Adrenal gland (tissue), 19 donors: ENCODE measurements at places on chromosomes 3 and 15. TPM values are rescaled to one million over a fixed set of nuclear protein-coding genes. Genes with fewer than 3 reads are reported as not detected.

FOXL2 gene
- 11.2 TPM for total RNA-seq

PRTG gene
- total RNA-seq, result 2.6 TPM

SEMA5B gene
- 2.1 TPM for total RNA-seq

CACNA2D2 gene
- 0.09 TPM for total RNA-seq

WDR93 gene
- not detected for total RNA-seq

DNA sequence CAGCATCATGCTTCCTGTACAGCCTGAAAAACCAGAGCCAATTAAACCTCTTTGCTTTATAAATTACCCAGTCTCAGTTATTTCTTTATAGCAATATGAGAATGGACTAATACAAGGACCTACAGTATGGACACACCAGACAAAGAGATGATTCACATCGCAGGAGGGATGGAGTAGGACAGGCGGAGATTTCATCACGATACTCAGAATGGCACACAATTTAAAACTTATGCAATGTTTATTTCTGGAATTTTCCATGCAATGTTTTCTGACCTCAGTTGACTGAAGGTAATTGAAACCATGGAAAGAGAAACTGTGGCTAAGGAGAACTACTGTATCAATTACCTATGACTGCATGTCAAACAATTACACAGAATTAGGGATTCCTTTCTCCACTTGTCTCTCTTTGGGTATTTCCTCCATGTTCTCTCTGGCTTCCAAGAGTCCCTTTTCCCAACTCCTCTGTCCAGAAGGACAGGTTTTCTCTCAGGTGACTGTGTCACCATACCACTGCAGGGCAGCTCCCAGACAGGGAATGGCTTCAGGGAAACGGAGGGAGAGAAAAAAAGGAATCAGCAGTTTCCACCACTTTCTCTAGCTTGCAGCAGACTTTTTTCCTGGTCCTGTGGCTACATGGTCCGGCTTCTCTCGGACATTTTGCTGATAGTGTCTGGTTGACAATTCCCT lies 3.0 kb upstream of the ANO10 start:
- DNase-seq, result no peak
- H3K4me3 ChIP-seq, result no peak overlapping the region
- no peaks in the 10 kb centered on the region for H3K27me3 ChIP-seq
- no peak overlapping the region for H3K27ac ChIP-seq
- no peaks in the 10 kb centered on the region for H3K36me3 ChIP-seq

GRCh38 chr3:2568929-2569328 lies 470.3 kb downstream of the CNTN4 start:
- no peaks in the 10 kb centered on the region for H3K4me1 ChIP-seq
- DNase-seq, result no peak
- H3K27ac ChIP-seq, result no peak overlapping the region
- no peaks in the 10 kb centered on the region for H3K27me3 ChIP-seq
- H3K36me3 ChIP-seq, result no peaks in the 10 kb centered on the region

- no peaks in the 10 kb centered on the region for H3K27me3 ChIP-seq
- no peaks in the 10 kb centered on the region for H3K4me1 ChIP-seq
- no peak overlapping the region for H3K4me3 ChIP-seq
- H3K27ac ChIP-seq, result no peak overlapping the region
Measured at GRCh38 chr3:71421475-71421819, 162.1 kb downstream of the FOXP1 start.

- DNase-seq, result no peak
- no peak overlapping the region for H3K4me3 ChIP-seq
- no peaks in the 10 kb centered on the region for H3K27me3 ChIP-seq
- no peaks in the 10 kb centered on the region for H3K36me3 ChIP-seq
- no peak overlapping the region for H3K27ac ChIP-seq
Measured at GRCh38 chr15:55434989-55435825, 26.9 kb downstream of the PIERCE2 start.

GRCh38 chr3:40827942-40828688 lies 303.4 kb downstream of the ZNF621 start:
- H3K4me1 ChIP-seq, result no peaks in the 10 kb centered on the region
- DNase-seq, result peak; percentile 45
- H3K4me3 ChIP-seq, result no peak overlapping the region
- no peaks in the 10 kb centered on the region for H3K27me3 ChIP-seq

GRCh38 chr3:33883951-33884561 lies 85.6 kb downstream of the PDCD6IP start:
- H3K27ac ChIP-seq, result no peak overlapping the region
- DNase-seq, result no peak
- no peaks in the 10 kb centered on the region for H3K27me3 ChIP-seq
- H3K36me3 ChIP-seq, result no peaks in the 10 kb centered on the region

DNA sequence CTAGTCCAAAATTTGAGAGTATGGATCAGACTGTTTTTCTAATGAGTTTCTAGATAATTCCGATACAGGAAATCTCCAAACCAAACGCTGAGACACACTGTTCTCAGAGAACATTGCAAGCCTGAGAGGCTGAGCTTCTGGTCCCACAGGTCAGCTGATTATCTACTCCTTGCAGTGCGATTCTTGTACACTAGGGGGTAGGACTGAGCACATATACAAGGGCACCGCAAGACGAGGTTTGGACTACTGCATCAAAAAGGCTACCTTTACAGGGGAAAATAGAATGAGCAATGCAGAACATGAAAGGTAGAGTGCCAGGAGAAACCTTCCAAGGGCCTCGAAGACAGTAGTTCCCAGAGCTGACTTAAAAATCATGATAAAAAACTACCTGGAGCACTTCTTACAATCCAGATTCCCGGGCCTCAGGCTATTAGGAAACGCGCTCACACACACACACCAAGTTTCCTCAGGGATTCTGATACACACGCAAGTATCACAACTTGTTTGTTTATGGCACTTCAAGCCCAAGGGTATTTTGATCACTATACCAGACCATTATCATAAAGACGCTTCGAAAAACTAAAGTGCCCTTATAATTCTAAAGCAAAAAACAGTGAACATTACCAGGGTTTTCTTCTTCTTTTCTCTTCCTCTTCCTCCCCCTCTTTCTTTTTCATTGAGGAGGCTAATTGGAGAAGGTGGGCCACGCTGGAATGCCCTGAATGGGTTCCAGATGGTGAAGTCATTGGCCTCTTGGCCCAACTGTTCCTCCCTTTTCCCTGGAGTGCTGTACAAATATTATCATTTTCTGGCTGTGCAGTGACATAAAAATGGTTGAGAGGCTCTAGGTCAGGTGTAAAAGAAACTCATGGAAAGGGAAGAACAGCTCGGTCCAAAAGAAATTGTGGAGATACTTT lies 61.8 kb downstream of the SLC12A8 start:
- no peaks in the 10 kb centered on the region for H3K36me3 ChIP-seq
- DNase-seq, result peak; percentile 76
- H3K4me3 ChIP-seq, result no peak overlapping the region
- peaks cover 17% of the 10 kb centered on the region for H3K4me1 ChIP-seq
- H3K27me3 ChIP-seq, result no peaks in the 10 kb centered on the region

DNA sequence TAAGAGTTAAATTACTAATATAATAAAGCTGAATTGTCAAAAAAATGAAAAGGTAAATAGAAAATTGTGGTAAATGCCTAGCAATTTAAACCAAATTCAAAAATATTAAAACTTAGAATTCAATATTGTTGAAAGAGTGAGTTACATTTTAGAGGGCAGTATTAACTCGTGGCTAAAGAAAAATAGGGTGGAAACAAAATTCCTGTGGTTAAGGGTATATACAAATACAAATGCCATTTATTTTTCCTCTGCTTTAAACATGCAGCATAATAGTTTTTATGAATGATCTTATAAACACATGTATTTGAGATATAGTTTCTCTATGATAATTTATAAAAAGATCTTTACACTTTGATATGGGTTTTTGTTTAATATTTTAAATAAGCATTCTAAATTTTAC lies 79.0 kb downstream of the NEDD4 start:
- H3K27ac ChIP-seq, result no peak overlapping the region
- no peak for DNase-seq
- no peaks in the 10 kb centered on the region for H3K36me3 ChIP-seq
- no peak overlapping the region for H3K4me3 ChIP-seq
- H3K27me3 ChIP-seq, result no peaks in the 10 kb centered on the region

DNA sequence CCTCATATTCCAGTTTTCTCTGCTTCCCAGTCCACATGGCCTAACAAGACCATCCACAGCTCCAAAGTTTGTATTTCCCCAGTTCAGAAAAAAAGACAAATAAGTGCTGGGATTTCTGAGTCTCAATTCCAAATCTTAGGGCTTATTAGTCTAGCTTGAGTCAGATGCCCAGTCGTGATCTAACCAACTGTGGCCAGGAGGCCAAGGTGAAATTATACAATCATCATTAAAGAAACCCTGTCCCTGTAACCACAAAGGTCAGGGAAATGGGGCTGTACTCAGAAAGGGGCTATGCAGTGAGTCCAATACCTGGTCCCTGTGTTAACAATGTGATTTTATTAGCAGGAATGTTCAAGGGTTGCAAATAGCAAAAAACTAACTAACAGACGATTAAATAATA lies 40.5 kb upstream of the MITF start:
- DNase-seq, result no peak
- no peak overlapping the region for H3K4me3 ChIP-seq
- no peaks in the 10 kb centered on the region for H3K27me3 ChIP-seq
- no peaks in the 10 kb centered on the region for H3K4me1 ChIP-seq

- H3K27ac ChIP-seq, result no peak overlapping the region
- no peak for DNase-seq
- H3K4me1 ChIP-seq, result no peaks in the 10 kb centered on the region
- H3K27me3 ChIP-seq, result no peaks in the 10 kb centered on the region
Measured at GRCh38 chr3:129371041-129371826, 57.2 kb downstream of the EFCAB12 start.

- H3K4me1 ChIP-seq, result peaks cover 4% of the 10 kb centered on the region
- no peak overlapping the region for H3K27ac ChIP-seq
- no peak overlapping the region for H3K4me3 ChIP-seq
- H3K36me3 ChIP-seq, result no peaks in the 10 kb centered on the region
Measured at GRCh38 chr3:125075738-125076137, 19.9 kb upstream of the HEG1 start.

DNA sequence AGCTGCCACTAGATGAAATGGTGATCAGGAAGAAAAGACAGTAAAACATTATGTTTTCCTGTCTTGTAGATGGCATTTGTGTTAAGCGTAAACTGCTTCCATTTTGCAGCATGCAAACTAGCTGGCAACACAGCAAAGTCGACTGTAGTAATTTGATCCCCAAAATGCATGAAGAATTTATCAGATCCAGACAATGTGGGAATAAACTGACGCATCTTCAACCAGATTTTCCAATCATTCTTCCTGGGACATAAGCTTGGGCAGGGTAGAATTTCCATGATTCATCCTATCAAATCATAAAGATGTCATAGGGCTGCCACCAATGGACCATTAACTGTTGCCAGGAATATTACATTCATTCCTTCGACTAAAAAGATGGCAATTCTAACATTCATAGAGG lies 260.3 kb downstream of the ERC2 start:
- no peaks in the 10 kb centered on the region for H3K27me3 ChIP-seq
- no peak overlapping the region for H3K4me3 ChIP-seq
- no peak for DNase-seq
- H3K4me1 ChIP-seq, result no peaks in the 10 kb centered on the region

- no peaks in the 10 kb centered on the region for H3K36me3 ChIP-seq
- no peak for DNase-seq
- H3K27me3 ChIP-seq, result no peaks in the 10 kb centered on the region
- H3K4me3 ChIP-seq, result no peak overlapping the region
- H3K27ac ChIP-seq, result no peak overlapping the region
Measured at GRCh38 chr15:43218908-43219706, 1.7 kb downstream of the EPB42 start.

DNA sequence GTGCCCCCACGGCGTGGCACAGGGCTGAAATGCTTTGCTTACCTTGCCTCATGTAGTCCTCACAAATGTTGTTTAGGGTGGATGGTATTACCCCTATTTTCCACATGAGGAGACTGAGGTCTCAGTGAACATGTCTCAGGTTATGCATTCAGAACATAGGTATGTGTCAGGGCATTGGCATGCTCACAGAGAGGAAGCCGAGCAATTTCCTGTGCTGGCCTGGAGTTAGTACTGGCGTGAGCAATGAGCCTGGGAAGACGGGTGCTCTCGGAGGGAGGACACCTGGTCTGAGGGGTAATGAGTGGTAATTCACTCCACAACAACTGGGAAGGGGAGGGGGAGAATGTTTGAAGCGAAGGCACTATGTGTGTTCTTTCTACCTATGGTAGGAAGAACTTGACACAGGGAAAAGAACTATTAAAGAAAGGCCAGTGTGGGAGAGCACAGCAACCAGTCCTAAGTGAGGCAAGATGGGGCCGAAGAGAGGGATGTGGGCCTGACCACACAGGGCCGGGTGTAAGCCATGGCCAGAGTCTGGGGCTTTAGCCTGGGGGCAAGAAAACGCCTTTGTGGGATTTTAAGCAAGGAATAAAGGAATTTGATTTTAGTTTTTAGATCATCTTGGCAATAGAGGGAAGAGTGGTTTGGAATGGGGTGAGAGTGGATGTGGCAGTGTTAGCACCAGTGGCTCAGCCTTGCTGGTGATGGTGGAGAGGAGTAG lies 4.9 kb upstream of the FAM131A start:
- no peaks in the 10 kb centered on the region for H3K36me3 ChIP-seq
- no peak overlapping the region for H3K27ac ChIP-seq
- no peak for DNase-seq
- no peaks in the 10 kb centered on the region for H3K27me3 ChIP-seq
- no peak overlapping the region for H3K4me3 ChIP-seq
- H3K4me1 ChIP-seq, result peaks cover 12% of the 10 kb centered on the region

- H3K27ac ChIP-seq, result no peak overlapping the region
- H3K27me3 ChIP-seq, result no peaks in the 10 kb centered on the region
Measured at GRCh38 chr15:70016511-70016994, 81.2 kb downstream of the TLE3 start.
